ENCODE measurements at places on chromosomes 3 and 15.

DNA sequence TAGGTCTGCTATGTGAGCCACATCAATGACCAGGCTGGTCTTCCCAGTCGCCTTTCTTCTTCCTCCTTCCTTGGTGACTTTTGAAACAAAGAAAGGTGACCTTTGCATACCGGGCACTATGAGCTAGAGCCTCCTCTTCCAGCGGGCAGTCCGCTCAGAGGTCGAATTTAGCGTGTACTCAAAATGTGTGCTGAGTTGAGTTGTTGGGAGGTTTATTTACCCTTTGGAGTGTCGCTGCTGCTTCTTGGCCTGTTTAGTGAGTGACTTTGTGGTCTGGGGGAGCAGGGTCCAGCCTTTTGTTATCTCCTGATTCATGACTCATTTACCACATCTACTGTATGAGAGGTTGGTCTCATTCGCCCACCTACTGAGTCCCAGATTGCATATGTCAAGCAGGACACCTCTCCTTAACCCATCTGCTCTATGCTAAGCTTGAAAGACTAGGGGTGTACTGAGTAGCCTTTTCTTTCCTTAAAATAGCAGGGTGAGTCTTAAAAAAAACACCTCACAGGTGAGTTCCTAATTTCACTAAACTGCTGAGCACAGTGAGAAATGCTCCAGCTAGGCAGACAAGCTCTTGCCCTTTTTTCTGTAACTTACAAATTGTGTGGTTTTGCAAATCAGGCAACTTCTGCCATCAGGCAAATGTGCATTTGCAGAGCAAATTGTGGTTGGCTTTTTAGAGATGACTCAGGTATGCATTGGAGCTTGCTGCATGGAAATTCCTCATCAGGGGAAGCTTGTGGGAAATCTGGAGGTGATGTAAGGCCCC lies 3.2 kb upstream of the SIAH2 start:
- DNase-seq: peak; percentile 60

DNA sequence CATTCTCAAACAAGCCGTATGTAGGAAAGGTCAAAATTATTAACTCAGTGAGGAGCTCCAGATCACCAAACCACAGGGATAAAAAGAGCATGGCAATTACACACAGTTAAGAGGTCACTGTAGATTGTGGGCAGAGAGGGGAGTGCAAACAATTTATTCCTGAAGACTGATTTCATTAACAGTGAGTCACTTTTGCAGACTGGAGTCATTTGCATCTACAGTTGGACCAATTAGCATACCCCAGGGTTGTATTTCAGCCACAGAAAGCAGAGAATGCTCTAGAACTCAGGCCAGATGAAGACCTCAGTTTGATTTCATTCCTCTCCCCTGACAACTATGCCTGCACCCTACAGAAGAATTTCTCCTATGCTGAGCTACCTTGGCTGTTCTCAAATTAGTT lies 40.1 kb downstream of the SETMAR start:
- DNase-seq: no peak

GRCh38 chr3:27577504-27577903 lies 93.3 kb upstream of the SLC4A7 start:
- peak; percentile 13 for DNase-seq

- peak; percentile 73 for DNase-seq
Measured at GRCh38 chr3:53045518-53046170, at the start of gene SFMBT1. Gene SFMBT1 (minus strand): TSS chr3:53046073. CDS start chr3:52969128, 76,945 bp downstream.

DNA sequence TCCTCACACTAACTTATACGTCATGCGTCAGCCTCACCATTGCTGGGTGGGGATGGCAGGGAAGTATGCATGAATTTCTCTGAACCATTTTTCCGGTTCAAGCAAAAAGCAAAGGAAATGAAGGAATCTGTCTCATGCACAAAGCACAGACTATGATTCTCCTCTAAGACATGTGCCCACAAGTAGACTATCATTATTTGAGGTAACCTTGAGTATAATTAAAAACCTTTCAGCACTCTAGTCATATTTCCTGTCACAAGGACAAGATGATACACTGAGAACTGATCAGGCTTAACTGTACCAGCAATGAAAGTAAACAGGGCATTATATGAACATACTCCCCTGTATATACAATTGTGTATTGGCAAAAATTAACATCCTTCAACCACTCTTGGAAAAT lies 56.7 kb upstream of the TSC22D2 start:
- DNase-seq: no peak

DNA sequence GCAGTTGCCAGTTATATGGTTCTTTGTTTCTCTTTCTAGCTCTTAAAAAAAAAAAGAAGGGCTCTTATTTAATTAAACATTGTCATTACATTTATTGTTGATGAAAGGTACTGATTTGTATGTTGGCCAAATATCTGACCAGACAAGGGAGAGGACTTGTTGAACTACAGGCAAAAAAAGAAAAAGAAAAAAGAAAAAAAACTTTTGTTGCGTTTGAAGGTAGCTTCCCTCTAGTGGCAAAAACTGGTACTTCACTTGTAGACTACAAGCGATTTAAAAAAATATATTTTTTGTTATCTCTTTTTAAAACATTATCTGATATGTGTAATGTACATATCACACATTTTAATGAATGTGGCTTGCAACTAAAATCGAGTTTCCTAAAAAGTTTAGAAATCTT lies 280.6 kb downstream of the ROBO2 start:
- peak; percentile 36 for DNase-seq

GRCh38 chr3:19885468-19885867 lies 48.5 kb downstream of the EFHB start:
- peak; percentile 61 for DNase-seq

DNA sequence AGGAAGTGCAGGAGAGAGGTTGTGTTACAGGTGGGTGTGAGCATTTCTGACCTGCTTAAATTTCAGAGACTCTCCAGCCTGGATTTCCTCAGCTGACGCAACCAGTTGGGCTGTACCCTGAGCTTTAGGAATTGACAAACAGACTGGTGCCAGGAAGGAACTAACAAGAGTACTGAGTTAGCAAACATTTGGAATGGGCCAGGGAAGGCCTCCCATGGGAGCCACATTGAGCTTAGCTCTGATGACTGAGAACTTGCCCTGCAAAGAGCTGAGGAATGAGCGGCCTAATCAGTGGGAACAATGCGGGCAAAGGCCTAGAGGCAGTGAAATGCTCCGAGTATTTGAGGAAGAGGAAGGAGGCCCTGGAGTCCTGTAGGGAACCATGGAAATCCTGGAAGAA lies 254.2 kb downstream of the FEZF2 start:
- no peak for DNase-seq

- DNase-seq: no peak
Measured at GRCh38 chr3:168625477-168625876, 529.8 kb upstream of the GOLIM4 start.

- DNase-seq: no peak
Measured at GRCh38 chr15:25532269-25533140, 93.7 kb upstream of the UBE3A start.

DNA sequence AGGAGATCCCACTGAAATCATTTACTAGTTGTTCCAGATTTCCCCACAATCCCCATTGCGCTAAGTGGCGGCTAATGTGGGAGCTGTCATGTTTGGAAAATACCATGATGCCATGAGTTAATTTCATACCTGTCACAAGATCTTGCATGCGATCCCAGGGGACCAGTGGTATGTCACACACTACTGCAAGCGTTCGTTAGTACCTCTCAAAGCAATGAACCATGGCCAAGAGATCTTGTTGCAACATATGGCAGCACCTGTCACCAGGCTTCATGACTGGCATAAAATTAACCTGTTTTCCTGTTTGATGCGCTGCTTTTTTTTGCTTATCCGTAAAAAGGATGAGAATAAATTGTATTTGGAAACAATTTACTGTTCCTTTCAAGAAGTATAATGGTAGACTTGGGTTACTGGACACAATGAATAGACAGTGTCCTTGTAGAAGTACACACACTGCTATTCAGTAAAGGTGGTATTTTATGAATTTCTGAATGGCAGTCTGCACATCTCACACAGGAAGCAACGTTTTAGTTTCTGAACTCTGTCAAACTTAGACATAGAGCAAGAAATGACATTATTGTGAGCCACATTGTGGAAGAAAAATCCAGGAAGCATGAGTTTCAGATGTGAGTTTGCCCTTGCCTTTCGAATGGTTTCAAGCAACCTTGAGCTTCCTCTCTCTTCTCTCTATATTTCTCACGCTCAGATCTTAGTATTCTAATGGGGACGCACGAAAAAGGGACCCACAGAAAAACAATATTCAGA lies 81.9 kb downstream of the CHL1 start:
- DNase-seq: no peak
